ENCODE measurements at places on chromosomes 12 and 14. TPM values are rescaled to one million over a fixed set of nuclear protein-coding genes. Genes with fewer than 3 reads are reported as not detected.

The NRXN3 gene
- total RNA-seq = not detected

The SIX1 gene
- not detected for total RNA-seq

The RESF1 gene
- 47.9 TPM for total RNA-seq

The FAM181A gene
- total RNA-seq = not detected

The ACAD10 gene
- 14.8 TPM for total RNA-seq

The POLE gene
- total RNA-seq = 98.4 TPM

The RND1 gene
- total RNA-seq = 2.2 TPM

The TGFB3 gene
- 4.1 TPM for total RNA-seq

DNA sequence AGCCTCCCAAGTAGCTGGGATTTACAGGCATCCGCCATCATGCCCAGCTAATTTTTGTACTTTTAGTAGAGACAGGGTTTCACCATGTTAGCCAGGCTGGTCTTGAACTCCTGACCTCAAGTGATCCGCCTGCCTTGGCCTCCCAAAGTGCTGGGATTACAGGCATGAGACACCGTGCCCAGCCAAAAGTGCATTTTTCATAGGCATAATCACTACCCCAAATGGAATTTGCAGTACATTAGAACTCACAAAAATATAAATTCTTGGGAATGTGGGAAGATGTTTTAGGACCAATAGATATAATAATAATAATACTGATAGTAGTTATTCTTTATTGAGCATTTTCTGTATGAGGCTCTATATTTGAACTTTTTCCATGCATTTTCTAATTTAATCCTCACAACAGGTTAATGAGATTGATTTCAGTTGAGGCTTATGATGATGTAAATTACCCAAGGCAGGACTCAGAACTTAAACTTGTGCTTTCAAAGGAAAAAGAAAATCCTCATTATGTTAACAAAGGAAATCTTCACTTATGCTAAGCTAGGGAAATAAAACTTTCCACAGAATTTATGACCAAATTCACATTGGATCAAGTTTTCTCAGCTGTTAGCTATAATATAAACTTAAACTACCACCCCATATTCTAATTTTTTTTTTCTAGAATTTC is 121.6 kb downstream of the SRGAP1 start:
- DNase-seq = no peak

DNA sequence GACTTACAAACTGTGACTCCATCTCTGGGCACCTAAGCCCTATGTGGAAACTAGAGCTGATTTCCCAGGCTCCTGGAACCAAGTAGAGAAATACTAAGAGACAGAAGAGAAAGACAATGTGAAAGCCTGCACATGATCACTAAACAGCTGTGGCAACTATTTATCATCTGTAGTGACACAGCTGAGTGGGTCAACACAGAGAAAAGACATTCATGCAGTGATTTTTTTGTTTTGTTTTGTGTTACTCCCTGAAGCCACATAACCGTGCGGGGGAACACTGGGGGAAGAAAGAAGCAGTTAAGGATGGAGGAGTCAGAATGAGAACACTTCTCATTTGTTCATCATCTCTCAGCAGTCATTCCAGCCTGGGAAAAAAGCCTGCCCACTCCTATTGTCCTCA is 1.5 kb downstream of the PRR4 start:
- DNase-seq = no peak

GRCh38 chr12:114738460-114739184 is 54.6 kb upstream of the TBX3 start:
- DNase-seq = no peak

DNA sequence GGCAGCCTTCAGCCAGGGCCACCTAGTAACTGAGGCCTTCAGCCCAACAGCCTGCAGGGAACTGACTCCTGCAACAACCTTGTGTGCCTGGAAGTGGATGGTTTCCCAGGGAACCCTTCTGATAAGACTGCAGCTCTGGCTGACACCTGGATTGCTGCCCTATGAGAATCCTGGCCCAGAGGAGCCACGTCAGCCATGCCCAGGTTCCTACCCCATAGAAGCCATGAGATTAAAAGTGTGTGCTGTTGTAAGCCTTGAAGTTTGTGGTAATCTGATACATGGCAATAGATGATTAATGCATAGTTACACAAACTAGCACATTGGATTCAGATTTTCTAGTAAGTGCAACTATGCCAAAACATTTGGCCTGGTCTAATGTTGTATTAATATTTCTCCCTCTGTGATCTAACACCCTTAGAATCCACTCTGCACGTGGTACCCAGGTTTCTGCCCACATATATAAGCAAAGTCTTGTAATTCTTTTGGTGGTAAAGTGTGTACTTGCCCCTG is 64.8 kb upstream of the BEGAIN start:
- no peak for DNase-seq

- DNase-seq = no peak
Observed at GRCh38 chr12:5682581-5682980, 250.7 kb downstream of the NTF3 start.

DNA sequence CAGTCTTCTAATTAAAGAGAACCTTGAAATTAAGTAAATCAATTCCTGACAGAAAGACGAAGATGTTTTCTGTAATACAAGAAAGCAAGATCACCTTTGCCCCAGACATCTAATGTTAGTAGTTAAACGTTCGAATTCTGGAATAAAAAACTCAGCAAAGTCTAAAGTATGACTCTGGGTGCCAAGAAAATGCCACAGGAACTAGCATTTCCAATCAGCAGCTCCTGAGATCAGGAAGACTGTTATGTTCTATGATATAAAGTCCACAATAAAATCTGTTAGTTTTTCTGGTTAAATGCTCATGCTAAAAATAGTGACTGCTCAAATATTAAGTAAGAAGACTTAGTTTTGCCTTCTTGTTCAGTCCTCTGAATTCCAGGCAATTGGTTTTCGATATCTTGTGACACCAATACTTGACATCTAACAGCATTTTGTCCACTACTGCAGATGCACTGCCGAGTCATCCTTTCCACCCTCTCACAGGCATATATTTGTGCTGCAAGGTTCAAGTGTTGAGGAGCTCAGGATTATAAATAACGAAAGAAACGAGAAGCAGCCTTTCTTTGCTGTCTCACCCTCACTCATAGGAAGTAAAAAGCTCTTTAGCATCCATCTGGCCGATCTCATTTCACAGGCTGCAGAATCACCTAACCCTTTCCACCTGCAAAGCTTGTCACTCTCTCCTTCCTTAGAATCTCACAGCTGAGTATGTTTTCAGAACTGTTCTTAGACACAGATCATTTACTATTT is 32.0 kb downstream of the SSH1 start:
- no peak for DNase-seq

DNA sequence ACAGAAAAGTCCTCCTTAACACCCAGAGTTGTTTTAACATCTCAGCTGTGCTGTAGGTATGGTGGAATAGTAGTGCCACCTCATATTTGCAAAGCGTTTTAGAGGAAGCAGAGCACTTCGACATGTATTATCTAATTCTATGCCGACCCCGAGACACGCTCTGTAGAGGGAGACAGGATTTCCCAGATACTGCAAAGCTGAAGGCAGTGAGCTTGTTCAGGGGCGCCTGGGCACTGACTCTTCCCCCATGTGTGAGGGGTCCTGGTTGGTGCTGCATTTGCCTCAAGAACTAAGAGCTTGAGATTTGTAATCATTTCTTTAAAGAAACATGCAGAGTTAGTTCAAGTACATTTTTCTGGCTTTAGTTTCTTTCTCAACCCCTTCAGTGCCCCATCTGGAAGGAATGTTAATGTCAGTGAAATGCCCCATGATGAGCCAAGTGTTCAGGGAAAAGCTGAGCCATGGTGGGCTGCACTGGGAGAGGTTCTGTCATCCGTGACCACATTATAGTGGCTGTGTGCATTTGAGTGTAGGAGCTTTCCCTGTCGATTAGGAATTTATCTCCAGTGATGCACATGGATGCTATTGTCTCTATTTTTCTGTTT is 66.3 kb downstream of the MBIP start:
- DNase-seq = no peak

DNA sequence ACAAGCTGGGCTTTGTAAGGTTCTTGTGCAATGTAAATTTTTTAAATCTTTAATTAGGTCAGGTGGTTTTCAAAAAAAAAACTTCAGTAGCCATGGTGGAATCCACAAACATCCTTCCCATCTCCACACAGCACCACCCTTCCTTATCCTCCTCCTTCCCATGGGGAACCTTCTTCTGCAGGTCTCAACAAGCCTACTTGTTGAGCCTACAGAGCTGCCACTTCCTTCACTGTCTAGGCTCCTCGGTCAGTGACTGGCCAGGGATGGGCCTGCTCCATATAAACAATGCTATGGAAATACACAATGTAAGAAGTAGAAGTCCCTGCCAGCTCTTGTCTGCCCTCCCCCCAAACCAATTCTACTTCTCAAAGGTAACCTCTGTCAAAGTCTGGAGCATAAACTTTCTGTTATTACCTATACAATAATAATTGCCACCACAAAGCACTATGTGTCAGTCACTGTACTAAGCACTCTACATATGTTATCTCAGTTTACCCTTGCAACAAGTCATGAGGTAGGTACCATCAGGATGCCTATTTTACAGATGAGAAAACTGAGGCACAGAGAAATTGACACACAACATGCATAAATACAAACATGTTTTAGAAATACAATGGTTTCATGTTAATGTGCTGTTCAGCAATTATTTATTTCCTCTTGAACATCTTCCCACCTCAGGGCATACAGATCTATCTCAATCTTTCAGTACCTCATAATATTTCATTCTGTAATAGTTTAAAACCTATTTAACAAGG is 17.4 kb downstream of the LIMA1 start:
- no peak for DNase-seq

- no peak for DNase-seq
Observed at GRCh38 chr14:94372021-94372605, 16.3 kb downstream of the SERPINA1 start.

DNA sequence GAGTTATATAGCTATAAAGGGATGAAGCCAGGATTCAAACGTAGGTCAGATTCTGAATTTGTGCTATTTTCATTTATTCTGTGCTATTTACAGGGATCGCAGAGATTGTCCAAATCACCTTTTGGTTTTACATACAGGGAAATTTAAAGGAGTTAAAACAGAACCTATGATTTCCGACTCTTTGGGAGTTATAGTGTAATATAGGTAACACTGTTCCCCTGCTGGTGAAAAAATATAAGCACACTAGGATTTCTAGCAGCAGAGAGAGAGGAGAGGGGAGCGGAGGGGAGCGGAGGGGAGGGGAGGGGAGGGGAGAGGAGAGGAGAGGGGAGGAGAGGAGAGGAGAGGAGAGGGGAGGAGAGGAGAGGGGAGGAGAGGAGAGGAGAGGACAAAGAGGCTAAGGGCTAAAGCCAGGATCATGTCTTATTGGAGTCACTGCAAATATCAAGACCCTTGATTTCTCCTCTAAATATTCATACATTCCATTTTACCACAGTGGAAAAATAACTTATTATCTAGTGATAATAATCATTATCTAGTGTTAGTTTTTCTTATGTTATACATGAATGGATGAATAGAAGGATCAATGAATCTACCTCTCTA is 46.2 kb upstream of the KCNH5 start:
- no peak for DNase-seq

- no peak for DNase-seq
Observed at GRCh38 chr14:56378475-56378877, 201.1 kb upstream of the TMEM260 start.

GRCh38 chr12:105706973-105707334 is 376.5 kb downstream of the C12orf75 start:
- DNase-seq = no peak

Measured in activated T-cell treated with anti-CD3 and anti-CD28 coated beads, Interleukin-2, amount 50 U/mL, for 4 hours (primary cell).